ENCODE measurements at places on chromosomes 3 and 15.

- no peak for DNase-seq
- no peaks in the 10 kb centered on the region for H3K27me3 ChIP-seq
- H3K4me1 ChIP-seq = no peaks in the 10 kb centered on the region
- no peak overlapping the region for H3K27ac ChIP-seq
Observed at GRCh38 chr3:98695796-98696195, 67.3 kb upstream of the ST3GAL6 start.

GRCh38 chr15:88800026-88800425 lies 3.2 kb upstream of the ACAN start:
- H3K27ac ChIP-seq = no peak overlapping the region
- H3K27me3 ChIP-seq = peaks cover 74% of the 10 kb centered on the region
- no peak overlapping the region for H3K4me3 ChIP-seq
- no peaks in the 10 kb centered on the region for H3K36me3 ChIP-seq
- DNase-seq = no peak
- H3K4me1 ChIP-seq = peaks cover 20% of the 10 kb centered on the region

DNA sequence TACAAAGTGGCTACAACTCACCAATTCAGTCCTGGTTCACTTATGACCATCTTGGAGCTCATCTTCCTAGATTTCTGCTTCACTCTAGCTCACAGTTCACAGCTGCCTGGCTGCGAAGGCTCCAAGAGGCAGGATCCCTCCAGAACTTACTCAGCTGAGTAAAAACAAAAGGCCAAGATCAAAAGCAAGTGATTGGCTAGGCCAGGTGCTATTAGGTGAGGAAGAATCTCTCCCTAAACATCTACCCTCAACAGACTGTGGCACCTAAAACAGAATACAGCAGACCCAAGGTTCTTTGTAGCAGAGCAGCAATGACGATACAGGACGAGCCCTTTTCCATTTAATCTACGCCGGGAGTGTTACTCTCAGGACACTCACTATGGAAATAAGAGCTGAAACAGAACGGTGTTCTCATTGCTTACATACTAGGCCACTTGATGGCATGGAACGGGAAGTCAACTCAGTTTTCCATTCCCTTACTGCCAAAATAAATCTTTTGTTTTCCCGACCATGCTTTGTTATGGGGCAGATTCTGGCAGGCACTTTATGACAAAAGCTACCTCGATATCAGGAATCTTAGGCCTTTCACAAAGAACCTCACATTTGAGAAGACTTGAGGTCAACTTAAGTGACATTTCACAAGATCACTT lies 901 bp downstream of the ICE2 start:
- H3K4me1 ChIP-seq = peaks cover 42% of the 10 kb centered on the region
- H3K27me3 ChIP-seq = no peaks in the 10 kb centered on the region

DNA sequence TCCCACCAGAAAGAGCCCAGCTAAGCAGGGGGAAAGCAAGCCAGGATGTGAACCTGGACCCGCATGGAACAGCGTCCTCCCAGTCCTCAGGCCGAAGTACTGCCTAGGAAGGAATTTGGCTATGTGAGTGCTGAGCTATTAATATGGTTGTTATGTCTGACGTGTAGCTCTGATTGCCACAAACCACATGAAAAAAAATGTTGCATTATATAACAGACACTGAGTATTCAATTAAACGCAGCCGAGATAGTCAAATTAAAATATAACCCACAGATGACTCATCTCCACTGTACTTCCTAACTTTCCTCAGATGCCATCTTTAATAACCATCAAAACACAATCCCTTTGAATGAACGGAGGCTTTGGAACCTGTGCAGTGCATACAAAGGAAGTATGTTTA lies 111.1 kb downstream of the GABRB3 start:
- H3K36me3 ChIP-seq = no peaks in the 10 kb centered on the region
- no peak overlapping the region for H3K27ac ChIP-seq
- no peak overlapping the region for H3K4me3 ChIP-seq
- no peaks in the 10 kb centered on the region for H3K4me1 ChIP-seq
- H3K27me3 ChIP-seq = no peaks in the 10 kb centered on the region

- H3K4me3 ChIP-seq = no peak overlapping the region
- H3K36me3 ChIP-seq = no peaks in the 10 kb centered on the region
- DNase-seq = no peak
- no peaks in the 10 kb centered on the region for H3K27me3 ChIP-seq
- H3K27ac ChIP-seq = no peak overlapping the region
- H3K4me1 ChIP-seq = no peaks in the 10 kb centered on the region
Observed at GRCh38 chr3:154176036-154176435, 54.8 kb downstream of the ARHGEF26 start.

DNA sequence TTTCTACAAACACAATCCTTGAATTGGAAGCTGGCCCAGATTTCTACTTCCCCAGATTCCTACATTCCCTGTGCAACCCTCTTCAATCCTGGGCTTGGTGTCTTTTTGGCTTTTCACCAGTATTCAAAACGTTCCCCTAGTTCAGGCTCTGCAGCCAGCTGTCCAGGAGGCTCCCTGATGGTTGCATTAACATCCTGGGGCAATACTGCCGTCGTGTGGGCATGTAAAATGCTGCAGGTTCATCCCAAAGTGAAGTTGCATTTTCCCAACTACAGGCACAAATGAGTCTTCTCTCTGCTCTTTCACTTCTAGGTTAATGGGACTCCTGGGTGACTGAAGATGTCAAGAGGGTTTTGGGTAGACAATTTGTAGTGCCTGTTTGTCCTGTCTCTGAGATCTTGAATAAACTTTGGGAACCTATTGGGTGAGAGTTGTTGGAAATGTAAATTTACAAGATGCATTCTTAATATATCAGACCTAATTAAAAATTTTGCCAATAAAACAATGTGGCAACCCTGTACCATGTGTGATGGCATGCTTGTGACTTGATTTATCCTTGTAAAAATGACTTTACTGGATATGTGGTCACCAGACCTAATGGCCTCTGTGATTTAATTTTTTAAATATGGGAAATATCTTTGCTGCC lies 28.6 kb downstream of the SOX14 start:
- no peak overlapping the region for H3K4me3 ChIP-seq
- DNase-seq = no peak
- H3K27me3 ChIP-seq = peaks cover 23% of the 10 kb centered on the region
- H3K36me3 ChIP-seq = no peaks in the 10 kb centered on the region
- H3K27ac ChIP-seq = no peak overlapping the region

DNA sequence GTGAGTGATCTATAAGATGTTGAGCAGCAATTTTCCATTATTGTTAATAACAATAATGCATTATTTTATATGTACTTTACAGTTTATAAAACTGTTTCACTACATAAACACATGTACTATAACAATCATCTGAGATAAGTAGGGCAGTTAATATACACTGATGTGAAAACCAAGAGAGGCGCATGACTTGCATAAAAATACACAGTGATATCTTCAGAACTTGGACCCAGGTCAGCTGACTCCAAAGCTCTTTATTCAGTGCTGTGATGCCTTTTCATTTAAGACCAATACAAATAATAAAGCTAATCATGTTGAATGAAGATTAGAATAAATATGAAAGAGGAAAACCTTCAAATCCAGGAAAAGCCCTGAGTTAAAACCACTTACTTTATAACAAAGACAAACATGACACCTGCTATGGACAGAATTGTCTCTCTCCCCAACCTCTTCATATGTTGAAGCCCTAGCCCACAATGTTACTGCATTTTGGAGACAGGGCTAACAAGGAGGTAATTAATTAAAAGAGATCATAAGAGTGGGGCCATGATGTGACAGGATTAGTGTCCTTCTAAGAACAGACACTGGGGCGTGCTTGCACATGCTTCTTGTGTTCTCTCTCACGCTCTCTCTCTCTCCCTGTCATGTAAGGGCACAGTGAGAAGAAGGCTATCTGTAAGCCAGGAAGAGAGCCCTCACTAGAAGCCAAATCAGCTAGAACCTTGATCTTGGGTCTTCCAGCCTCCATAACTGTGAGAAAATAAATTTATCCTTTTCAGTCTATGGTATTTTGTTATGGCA lies 55.8 kb upstream of the TSPAN3 start:
- DNase-seq = no peak
- no peak overlapping the region for H3K27ac ChIP-seq
- H3K27me3 ChIP-seq = no peaks in the 10 kb centered on the region

GRCh38 chr3:133563186-133563591 lies 10.3 kb upstream of the CDV3 start:
- no peaks in the 10 kb centered on the region for H3K27me3 ChIP-seq
- no peak for DNase-seq
- H3K4me3 ChIP-seq = no peak overlapping the region

DNA sequence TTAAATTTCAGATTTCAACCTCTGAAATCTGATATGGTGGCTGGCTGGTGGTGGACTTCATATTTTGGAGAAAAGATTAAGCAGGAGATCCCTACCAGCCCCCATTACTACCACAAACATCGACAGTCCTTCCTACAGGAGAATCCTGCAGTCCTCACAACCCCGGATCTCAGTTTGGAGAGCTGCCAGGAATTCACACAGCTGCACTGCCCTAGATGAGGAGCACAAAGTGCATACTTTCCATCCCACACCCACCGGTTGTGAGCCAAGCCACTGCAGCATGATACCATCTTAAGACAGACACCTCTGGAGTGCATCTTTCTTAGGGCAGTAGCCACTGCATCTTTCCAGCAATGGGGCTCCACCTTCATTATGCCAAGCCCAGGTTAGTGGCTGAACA lies 185.5 kb upstream of the GPR149 start:
- no peaks in the 10 kb centered on the region for H3K27me3 ChIP-seq
- H3K27ac ChIP-seq = no peak overlapping the region
- no peaks in the 10 kb centered on the region for H3K4me1 ChIP-seq
- no peak for DNase-seq
- H3K4me3 ChIP-seq = no peak overlapping the region

- H3K27me3 ChIP-seq = peaks cover 50% of the 10 kb centered on the region
- H3K27ac ChIP-seq = no peak overlapping the region
- no peak for DNase-seq
- no peak overlapping the region for H3K4me3 ChIP-seq
- no peaks in the 10 kb centered on the region for H3K4me1 ChIP-seq
Observed at GRCh38 chr15:91872356-91873137, 19.0 kb downstream of the SLCO3A1 start.

DNA sequence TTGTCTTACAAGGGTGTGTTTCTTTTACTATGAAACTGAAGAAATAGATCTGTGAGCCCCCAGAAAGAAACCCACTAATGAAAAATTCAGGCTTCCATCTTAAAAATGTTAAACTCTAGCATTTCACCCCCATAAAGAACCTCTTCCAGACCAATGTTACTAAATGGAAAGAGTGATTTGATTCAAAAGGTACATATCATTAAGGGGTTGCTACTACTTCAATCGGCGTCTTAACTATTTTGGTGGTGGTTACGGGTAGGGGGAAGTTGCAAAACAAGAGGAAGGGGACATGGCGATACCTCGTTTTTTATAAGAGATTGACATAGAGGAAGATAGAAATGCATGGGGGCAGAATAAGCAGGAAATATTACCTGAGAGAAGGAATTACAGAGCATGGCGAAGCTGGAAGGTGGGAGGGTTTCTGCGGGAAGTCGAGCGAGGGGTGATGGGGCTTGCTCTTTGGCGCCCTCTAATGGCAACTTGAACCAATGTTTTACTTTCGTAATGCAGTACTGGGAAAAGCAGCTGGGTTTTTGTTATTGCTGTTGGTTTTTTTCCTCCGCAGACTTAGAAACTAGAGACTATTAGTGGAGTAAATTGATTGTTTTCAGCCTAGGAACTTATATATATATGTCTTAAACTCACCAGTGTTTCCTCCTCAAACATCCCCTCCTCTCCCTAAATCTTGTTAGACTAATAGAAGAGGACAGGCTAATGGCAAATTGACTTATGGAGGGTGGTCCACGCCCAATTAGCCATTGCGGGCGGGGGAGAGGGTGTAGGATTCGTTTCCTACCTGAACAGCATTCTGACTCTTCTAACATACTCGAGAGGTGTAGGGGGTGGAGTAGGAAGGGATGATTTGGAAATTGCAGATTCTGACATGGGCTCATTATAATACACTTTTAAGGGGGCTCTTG lies 11.3 kb upstream of the SOX2 start:
- peaks cover 91% of the 10 kb centered on the region for H3K27me3 ChIP-seq
- peaks cover 40% of the 10 kb centered on the region for H3K4me1 ChIP-seq
- peak; percentile 31 for DNase-seq
- peak overlapping the region; percentile 44 for H3K27ac ChIP-seq
- H3K4me3 ChIP-seq = peak overlapping the region; percentile 63

DNA sequence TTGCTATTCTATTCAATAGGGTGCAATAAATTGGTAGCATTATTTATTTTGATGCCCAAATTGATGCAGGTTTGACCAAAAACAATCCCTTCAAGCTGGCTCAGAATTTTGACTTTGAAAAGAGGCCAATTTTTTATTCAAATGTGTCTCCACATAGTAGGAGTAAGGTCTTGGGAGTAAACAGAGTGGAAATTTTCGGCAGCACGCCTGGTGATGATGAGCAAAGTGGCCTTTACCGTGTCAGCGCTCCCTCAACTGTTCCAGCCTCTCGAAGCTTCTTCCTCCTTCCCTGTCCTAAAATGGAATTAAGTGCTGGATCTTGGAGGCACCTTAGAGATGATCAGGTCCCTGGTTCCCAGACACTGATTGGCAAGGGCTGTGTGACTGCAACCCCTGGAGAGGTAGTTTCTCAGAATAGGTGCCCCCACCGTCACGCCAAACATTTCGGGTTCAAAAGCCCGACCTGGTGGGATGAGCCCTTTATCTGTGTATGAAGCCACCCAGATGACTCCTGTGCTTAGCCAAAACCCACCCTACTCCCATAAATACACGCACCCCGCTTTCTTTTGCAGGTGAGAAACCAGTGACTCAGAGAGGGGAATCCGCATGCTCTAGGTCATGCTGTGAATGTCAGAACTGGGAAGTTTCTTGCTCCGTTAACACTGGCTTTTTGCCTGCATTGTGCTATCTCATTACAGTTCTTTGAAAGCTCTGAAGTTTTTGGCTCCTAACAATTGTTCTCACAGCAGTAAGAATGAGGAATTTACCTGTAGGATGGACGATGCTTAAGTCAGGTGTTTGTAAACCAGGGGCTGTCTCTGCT lies 89.1 kb downstream of the CRYGS start:
- H3K36me3 ChIP-seq = no peaks in the 10 kb centered on the region
- no peak overlapping the region for H3K27ac ChIP-seq
- no peak for DNase-seq
- no peaks in the 10 kb centered on the region for H3K4me1 ChIP-seq

DNA sequence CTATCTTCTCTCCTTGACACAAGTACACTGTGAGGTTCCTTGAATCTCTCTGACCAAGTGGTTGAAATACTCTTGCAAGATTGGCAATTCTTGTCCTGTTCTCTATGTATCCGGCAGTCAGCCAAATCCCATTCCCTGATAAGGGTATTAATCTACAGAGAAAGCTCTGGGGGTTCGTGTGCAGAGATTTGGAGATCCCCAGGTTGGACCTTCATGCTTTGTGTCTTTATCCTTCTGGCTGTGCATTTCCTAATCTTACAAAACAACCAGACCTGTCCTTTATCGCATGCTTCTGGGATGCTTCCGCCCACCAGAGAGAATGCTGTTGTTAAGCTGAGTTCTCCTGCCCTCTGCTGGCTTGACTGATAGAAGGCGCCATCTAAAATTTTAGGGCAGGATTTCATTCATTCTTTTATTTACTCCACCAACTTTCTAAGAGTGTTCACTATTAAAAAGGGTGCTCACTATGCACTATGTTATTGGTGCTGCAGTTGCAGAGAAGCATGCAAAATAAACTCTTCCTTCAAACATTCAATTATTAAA lies 8.6 kb upstream of the SST start:
- no peaks in the 10 kb centered on the region for H3K36me3 ChIP-seq
- H3K27ac ChIP-seq = no peak overlapping the region
- H3K27me3 ChIP-seq = peaks cover 43% of the 10 kb centered on the region
- no peaks in the 10 kb centered on the region for H3K4me1 ChIP-seq
- DNase-seq = peak; percentile 11
- no peak overlapping the region for H3K4me3 ChIP-seq

GRCh38 chr15:38701149-38701548 lies 136.5 kb upstream of the RASGRP1 start:
- no peak overlapping the region for H3K27ac ChIP-seq
- peaks cover 4% of the 10 kb centered on the region for H3K4me1 ChIP-seq
- no peak overlapping the region for H3K4me3 ChIP-seq

All from naive B cell (primary cell).